Body of pancreas (tissue), 4 donors: ENCODE measurements at places on chromosomes 4 and X. TPM values are rescaled to one million over a fixed set of nuclear protein-coding genes. Genes with fewer than 3 reads are reported as not detected.

- DNase-seq = no peak
These were observed 99.0 kb upstream of the SHOX start for GRCh38 chrX:531611-531936.

- DNase-seq = no peak
These were observed 33.0 kb upstream of the RAPGEF2 start for GRCh38 chr4:159069922-159070321.

- no peak for DNase-seq
These were observed 47.2 kb downstream of the C4orf50 start for GRCh38 chr4:5971078-5971450.

DNA sequence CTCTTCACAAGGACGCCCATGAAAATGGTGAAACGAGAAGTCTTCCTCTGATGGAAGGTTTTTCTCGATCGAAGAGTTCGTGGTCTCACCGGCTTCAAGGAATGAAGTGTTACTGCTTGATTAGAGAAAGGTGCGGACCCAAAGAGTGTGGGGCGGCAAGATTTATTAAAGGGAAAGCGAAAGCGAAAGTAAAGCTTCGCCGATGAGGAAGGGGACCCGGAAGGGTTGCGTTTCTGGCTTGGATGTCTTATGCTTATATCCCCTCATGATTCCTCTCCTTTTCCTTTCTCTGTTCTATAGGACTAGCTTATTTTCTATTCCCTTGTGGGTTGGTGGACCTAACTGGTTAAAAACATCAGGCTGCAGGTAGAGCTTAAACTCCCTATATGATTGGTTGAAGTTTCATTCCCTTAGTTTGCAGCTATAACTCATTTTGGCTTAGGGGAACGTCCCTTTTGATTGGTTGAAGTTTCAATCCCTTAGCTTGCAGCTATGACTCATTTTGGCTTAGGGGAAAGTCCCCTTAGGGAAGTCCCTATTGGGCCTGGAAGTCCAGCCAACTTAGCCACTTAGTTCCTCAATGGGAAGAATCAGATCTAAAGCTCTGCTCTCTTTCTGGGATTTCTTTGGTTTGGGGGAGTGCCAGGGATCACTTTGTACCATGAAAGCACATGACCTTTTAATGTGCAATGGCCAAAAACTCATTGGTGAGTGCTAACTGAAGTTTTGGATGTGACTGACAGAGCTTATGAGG lies 1025.0 kb upstream of the PCDH10 start:
- DNase-seq = peak; percentile 13

GRCh38 chrX:39580043-39580442 lies 517.7 kb downstream of the BCOR start:
- DNase-seq = peak; percentile 19

DNA sequence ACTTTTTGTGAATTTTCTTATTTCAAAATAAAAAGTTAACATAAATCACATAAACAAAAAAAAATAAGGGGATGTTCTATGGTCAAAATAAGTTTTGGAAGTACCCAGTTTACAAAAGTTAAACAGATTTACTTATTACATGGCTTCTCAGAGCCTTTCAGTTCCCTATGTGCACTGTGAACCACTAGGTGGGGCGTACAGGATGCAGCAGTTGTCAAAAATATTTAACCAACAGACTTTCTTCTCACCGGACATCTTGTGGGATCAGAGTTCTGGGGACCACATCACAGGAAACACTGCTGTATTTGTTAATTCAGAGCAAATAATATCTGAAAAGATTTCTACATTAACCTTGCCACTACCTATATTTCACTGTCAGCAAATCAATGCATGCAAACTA lies 74.1 kb downstream of the SMARCA1 start:
- DNase-seq = no peak

- DNase-seq = no peak
These were observed 2313.8 kb downstream of the ARAP2 start for GRCh38 chr4:33930497-33930896.

DNA sequence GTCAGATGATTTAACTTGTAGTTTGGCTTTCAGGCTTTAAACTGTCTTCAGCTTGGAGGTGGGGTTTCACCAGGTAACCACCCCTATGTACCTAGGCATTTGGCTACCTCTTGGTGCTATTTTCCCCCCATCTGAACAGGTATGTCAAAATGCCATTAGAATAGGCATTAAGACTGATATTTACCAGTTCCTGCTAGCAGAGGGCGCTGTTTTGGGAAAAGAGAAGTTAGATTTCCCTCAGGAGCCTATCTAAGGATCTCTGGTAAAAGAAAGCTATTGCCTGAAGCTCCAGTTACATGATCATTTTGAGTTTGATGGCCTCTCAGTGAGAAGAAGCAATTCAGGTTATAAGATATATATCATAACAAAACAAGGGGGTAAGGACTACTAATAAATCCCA lies 879.1 kb downstream of the SH3BGRL start:
- no peak for DNase-seq

DNA sequence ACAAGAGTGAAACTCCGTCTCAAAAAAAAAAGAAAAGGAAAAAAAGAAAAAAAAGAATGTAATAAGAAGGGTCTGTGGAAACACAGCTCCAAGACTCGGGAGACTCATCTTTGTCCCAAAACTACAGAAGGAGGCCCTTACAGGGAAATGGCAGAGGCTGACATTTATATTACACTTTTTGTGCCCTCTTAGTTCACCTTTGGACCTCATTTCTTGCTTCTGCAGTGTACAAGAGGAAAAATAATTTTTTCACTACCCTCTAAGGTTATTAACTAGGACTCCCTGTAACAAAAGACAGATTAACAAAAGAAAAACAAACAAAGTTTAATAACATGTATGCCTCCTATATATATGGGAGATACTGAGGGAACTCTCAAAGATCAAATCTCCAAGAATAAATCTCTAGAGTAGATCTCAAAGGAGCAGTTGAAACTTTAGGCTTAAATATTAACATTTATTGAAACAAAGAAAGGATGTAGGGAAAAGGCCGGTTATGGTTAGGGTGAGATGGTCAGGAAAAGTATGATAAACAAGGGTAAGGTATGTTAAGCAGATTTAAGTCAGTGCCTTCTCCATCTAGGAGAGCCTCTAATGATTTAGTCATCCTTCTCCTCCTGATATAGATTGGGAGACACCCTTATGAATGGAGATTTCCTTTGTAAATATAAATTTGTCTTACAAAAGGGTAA lies 121.3 kb upstream of the JADE1 start:
- DNase-seq = no peak

GRCh38 chr4:110612631-110613269 lies 10.1 kb downstream of the PITX2 start:
- DNase-seq = no peak

DNA sequence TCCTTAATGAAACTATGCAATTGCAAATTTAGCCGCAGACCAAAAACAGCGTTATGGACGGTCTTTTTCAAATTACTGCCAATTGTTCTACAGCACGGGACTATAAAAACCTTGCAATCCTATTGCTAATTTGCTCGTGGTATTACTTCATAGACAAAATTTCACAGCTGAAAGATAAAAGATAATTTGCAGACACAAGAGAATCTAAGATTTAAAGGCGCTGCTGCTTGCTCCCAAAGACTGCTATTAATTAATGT lies 1.4 kb upstream of the CAMK2D start:
- no peak for DNase-seq

GRCh38 chr4:74474345-74475090 lies 29.6 kb downstream of the AREG start:
- DNase-seq = peak; percentile 49

GRCh38 chr4:16692961-16693506 lies 205.4 kb downstream of the LDB2 start:
- no peak for DNase-seq

The CCSER1 gene
- total RNA-seq = 14.5 TPM

The NHSL2 gene
- 2.9 TPM for total RNA-seq

The TMEM271 gene
- total RNA-seq = not detected

The CLNK gene
- not detected for total RNA-seq

The ATP2B3 gene
- total RNA-seq = not detected

The DAPP1 gene
- 2.3 TPM for total RNA-seq

The ABHD18 gene
- 10.1 TPM for total RNA-seq

The CNGA1 gene
- total RNA-seq = 1.8 TPM

The DIPK2B gene
- total RNA-seq = 6.7 TPM
